Activated naive CD4-positive, alpha-beta T cell treated with anti-CD3 and anti-CD28 coated beads, Interleukin-2, amount 50 U/mL, for 16 hours (primary cell): ENCODE measurements at places on chromosomes 1 and 21.

- no peak for DNase-seq
These were observed 45.7 kb downstream of the SLC9A1 start for GRCh38 chr1:27109103-27109822.

- DNase-seq, result no peak
These were observed 48.1 kb downstream of the PCNT start for GRCh38 chr21:46372014-46372485.

- no peak for DNase-seq
These were observed 53.8 kb upstream of the HPDL start for GRCh38 chr1:45272913-45273371.

DNA sequence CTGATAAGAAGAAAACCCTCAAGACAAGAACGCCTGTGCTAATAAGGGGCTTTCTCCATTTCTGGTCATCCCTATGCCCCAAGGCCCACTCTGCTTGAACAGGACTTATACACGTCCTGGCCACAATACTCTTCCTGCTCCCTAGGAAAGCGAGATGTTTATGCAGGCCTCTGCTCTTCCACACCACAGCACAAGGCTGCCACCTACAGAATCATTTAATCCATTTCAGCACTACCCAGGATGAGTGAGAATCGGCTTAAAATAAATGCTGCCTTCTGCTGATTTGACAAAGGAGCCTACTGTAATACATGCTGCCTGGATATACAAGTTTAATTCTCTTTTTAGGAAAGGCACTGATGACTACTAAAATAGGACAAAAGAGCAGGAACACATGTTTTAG, 29.4 kb downstream of the FRRS1 start:
- DNase-seq, result no peak

GRCh38 chr1:220928725-220929300, 49.6 kb downstream of the HLX start:
- DNase-seq, result no peak

DNA sequence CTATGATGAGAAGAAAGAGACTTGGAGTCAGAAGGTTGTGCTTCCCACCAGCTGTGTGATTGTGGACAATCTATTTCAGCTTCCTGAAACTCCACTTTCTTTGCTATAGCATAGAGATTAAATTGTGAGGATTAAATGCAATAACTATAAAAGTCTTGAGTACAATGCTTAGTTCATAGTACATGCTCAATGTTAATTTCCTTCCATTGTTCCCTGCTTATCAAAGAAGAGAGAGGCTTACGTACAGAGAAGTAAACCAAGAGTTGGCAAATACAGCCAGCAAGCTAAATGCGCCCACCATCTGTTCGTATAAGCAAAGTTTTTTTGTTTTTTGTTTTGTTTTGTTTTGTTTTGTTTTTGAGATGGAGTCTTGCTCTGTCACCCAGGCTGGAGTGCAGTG, 317.9 kb upstream of the NFIA start:
- DNase-seq, result no peak

GRCh38 chr1:232192781-232193450, 437.0 kb downstream of the SIPA1L2 start:
- no peak for DNase-seq

DNA sequence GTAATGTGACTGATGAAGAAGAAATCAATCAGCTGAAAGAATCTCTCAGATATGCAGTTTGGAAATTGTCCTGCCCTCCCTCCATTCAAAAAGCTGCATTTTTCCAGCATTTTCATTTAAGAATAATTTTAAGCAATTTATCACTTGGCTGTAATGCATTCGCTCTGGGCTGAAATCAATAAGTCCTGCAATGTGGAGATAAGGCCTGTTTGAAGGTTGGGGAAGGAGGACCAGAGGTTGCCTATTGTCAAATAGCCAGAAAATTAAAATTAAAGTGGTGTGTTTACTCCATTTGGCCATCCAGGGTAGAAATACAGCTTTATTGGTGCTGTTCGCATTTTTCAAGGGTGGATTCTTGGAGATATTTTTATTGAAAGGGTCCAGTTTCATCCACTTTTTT, 187.6 kb upstream of the NFIA start:
- DNase-seq, result no peak

DNA sequence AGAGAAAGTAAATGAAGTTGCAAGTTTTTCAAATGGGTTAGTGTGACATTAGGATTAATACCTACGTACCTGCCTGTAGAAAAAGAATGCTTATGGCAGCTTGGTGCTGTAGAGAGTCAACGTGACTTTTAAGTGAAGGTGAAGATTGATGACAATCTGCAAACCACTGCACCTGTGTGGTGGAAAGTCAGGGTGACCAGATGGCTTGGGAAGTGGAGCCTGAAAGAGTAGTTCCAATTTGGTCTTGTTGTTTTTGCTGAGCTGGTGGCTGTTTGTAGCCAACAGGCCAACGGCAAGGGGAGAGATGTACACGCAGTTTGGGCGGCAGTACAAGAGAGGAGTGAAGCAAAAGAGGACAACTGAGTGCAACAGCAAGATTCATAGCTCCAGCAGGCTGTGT, 78.1 kb upstream of the JAK1 start:
- DNase-seq, result no peak

GRCh38 chr1:24392982-24393650, 20.5 kb downstream of the STPG1 start:
- no peak for DNase-seq

DNA sequence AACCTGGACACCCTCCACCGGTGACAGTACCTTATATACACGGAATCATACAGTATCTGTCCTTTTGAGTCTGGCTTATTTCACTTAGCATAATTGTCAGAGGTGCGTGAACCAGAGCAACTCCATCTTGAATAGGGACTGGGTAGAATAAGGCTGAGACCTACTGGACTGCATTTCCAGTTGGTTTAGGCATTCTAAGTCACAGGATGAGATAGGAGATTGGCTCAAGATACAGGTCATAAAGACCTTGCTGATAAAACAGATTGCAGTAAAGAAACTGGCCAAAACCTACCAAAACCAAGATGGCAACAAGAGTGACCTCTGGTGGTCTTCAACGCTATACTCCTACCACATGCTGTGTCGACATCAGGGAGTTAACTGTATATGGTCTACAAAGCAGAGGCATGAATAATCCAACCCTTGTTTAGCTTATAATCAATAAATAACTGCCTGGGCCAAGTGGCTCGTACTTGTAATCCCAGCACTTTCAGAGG, 1.4 kb upstream of the FDPS start:
- no peak for DNase-seq

DNA sequence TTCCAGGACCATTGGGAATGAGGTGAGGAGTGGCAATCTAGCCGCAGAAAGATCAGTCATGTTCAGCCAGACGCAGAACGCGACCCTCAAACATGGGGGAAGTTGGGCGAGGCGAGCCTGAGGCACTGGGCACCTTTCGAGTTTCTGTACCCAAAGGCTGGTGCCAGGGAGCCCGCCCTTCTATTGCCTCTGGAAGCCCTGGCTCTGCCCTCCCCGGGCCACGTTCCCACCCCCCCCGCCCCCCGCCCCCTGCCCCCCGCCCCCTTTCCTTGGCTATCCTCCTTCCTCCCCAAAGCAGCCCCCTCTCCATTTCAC, 2.2 kb upstream of the ZBTB7B start:
- no peak for DNase-seq

DNA sequence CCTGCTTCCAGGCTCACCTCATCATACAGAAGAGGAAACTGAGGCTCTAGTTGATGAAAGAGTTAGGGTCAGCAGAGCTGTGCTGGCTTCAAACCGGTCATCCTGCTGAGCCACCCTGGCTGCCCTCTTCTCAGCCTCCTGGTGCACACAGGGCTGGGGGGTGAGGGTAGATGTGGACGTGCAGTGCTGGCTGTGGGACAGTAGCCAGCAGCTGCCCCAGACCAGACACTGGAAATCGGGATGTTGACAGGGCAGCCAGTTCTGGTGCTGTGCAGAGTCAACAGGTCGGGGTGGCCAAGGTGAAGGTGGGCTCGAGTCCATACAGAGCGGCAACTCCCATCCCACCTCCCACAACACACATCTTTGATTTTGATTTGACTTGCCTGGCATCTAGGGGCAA, 1.5 kb upstream of the CLCNKA start:
- DNase-seq, result no peak

GRCh38 chr1:181251001-181251712, 162.7 kb downstream of the IER5 start:
- no peak for DNase-seq

DNA sequence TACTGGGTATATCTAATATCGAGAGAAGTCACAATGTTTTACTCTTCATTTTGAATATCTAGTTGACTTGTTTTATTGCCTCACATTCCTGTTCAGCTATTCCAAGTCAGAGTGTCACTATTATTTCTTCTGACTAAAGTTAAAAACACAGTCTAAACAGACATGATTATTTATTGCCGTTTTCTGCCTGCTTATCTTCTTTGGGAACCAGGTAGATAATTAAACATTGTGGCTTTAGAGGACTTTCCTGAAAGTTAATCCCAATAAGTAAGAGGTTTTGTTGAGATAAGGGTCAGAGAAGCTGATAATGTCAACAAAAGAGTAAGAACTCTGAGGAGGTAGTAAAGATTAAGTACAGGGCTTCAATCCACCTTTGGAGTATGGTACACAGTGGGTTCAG, 53.8 kb downstream of the PCNX2 start:
- no peak for DNase-seq

- DNase-seq, result no peak
These were observed 8.2 kb downstream of the ZNF692 start for GRCh38 chr1:248850536-248851251.

GRCh38 chr1:237166593-237167101, 124.7 kb downstream of the RYR2 start:
- no peak for DNase-seq

DNA sequence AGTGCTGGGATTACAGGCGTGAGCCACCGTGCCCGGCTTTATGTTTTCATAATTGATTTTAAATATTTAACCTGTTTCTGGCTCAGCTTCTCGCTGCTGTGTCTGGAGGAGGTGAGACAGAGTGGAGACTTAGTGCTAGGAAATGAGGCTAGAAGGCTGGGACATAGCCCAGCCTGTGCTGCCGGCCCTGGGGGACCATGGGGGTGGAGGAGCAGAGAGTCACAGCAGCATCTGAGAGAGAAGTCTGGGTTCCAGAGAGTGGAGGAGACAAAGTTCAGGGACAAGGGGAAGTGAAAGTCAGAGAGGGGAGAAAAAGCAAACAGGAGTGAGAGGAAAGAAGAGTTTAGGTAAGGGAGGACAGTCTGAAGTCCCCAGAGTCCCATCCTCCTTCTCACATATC, 71.9 kb downstream of the LHX9 start:
- DNase-seq, result no peak

- peak; percentile 4 for DNase-seq
These were observed 71.0 kb upstream of the ACTRT2 start for GRCh38 chr1:2949966-2950925.

DNA sequence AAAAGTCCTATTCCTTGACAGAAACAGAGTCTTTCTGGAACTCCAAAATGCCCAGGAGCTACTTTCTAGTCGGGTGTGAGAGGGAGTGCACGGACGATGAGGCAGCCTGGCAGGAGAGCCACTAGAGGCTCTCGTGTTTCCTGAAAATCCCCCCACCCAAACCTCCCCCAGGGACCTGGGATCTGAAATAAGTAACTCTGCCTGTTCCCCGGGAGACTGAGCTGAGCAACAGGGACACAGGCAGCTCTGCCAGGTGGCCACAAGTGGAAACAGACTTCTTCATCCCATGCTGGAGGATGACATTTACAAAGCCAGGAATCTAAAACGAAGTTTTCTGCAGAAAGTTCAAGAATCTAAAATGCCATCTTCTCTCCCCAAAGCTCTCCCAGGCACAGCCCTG, 77.1 kb downstream of the ITPKB start:
- no peak for DNase-seq

GRCh38 chr1:190068304-190068703, 409.4 kb downstream of the BRINP3 start:
- DNase-seq, result no peak

- DNase-seq, result no peak
These were observed 66.8 kb downstream of the TTC3 start for GRCh38 chr21:37139902-37140301.

DNA sequence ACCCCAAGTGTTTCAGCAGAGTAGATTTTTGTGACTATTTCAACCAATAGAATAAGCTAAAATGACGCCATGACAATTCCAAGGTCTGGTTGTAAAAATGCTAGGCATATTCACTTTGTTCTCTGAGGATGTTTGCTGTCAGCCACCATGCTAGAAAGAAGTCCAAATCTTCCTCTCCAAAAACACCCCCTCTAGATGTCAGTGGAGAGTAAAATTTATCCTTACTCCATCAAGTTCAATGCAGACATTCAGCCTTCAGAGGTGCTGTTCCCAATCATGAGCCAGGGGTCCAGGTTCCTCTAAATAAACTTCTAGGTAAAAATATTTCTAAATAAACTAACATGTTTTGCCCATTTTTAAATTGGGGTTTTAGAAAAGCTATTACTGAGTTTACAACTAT, 395.4 kb upstream of the ADAMTS5 start:
- no peak for DNase-seq

DNA sequence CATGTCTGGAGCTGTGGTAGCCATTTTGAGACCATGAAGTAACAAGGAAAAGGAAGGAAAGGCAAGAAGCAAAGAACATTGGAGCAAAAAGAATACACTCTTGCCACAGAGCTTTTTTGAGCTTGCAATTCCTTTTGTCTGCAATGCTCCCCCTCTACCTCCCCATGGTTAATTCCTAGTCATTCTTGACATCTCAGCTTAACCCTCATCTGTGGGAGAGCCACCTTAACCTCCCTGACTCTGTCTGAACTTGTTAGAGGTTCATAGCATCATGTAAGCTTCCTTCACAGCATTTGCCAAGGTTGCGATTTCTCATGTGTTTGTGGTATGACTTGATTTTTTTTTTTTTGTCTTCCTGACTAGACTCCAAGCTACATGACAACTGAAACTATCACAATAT, 564.1 kb upstream of the PLXNA2 start:
- DNase-seq, result no peak

GRCh38 chr1:155976062-155976912, 2.1 kb downstream of the ARHGEF2 start:
- peak; percentile 60 for DNase-seq

DNA sequence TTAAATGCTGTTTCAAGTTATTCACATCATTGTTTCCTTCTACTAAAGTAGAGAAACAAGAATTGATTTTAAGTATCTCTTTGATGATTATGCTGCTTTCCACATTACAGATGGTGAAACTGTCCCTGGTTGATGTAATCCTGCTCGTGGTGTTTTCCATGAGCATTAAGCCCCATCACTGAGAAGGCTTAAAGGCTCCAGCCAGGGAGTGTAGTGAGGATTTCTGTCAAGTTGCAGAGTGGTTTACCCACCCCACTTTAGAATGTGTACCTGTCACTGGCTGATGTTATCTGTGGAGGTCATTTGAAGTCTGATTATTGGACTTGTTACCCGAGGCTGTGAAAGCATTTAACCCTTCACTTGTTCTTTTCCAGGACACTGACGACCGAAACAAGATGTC, 12.9 kb downstream of the CERS2 start:
- no peak for DNase-seq

GRCh38 chr1:240027059-240027462, 64.6 kb upstream of the FMN2 start:
- DNase-seq, result no peak

DNA sequence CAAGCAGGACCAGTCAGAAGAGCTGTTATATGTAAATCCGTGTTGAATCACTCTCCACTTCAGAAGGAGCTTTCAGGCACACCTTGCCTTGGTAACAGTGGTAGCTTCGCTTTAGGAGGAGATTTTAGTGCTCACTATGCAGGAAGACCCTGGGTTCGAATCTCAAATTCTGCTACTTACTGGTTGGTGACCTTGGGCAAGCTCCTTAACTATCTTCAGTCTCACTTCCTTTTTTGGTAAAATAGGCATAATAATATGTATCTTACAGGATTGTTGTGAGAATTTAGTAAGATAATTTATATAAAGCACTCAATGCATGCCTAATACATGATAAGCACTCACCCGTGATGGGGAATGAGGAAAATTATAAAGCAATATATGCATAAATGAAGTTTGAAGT, 46.7 kb upstream of the GPR52 start:
- no peak for DNase-seq
